Frontal cortex (tissue), 4 donors: ENCODE measurements at places on chromosomes 12 and 14.
A peak's percentile ranks its signal among the peaks of the same experiment; 100 is the strongest.

DNA sequence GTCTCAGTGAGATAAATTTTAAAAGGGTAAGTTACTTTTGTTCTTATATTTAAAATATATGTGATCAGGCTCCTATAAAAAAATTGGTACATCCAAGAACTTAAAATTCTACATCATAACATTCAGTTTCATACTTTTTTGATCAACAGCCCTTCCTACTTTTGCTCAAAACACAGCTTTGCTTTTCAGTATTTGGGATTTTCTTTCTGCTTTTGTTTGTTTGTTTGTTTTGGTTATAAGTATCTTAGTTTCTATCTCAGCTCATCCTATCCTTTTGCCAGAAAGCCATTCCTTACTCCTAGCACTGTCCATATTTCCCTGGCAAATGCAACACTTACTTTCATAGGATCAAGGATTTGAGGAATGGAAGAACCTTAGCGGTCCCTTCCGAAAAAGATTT, 4.7 kb upstream of the PCED1B start:
- DNase-seq, result no peak

- DNase-seq, result no peak
Measured at GRCh38 chr12:50985322-50985721, 33.0 kb downstream of the HIGD1C start.

GRCh38 chr12:12976366-12976765, 23.7 kb downstream of the HEBP1 start:
- DNase-seq, result peak; percentile 29

GRCh38 chr12:3045989-3046388, 31.2 kb upstream of the TSPAN9 start:
- no peak for DNase-seq

- no peak for DNase-seq
Measured at GRCh38 chr12:111339321-111339938, 29.5 kb downstream of the PHETA1 start.

GRCh38 chr12:106711316-106711715, 63.2 kb upstream of the RIC8B start:
- no peak for DNase-seq

- DNase-seq, result no peak
Measured at GRCh38 chr14:89669193-89669592, 252.2 kb upstream of the FOXN3 start.

- DNase-seq, result no peak
Measured at GRCh38 chr12:93347054-93347785, 30.5 kb upstream of the NUDT4 start.

- no peak for DNase-seq
Measured at GRCh38 chr14:100400115-100400514, 77.0 kb downstream of the SLC25A47 start.

DNA sequence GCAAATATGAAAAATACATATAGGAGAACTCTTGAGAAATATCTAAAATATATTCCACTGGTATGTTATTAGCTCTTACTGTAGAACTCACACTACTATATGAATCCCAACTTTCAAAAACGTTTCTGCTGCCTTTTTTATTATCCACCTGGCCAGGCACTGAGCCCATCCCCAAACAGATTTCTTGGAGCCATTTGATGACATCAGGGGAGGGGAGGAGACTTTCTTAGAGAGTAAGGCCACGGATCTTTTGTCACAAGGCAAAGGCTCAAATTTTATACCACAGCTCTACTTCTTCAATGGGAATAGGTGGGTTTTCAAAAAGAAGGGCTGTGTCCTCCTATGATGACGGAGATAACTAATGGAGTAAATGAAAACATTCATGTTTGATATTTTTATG, 83.0 kb downstream of the SLC25A21 start:
- no peak for DNase-seq

GRCh38 chr12:19404242-19404880, 34.9 kb upstream of the AEBP2 start:
- no peak for DNase-seq

- no peak for DNase-seq
Measured at GRCh38 chr14:29016050-29016900, 249.7 kb downstream of the FOXG1 start.

- no peak for DNase-seq
Measured at GRCh38 chr14:89912667-89913211, 41.8 kb downstream of the EFCAB11 start.

DNA sequence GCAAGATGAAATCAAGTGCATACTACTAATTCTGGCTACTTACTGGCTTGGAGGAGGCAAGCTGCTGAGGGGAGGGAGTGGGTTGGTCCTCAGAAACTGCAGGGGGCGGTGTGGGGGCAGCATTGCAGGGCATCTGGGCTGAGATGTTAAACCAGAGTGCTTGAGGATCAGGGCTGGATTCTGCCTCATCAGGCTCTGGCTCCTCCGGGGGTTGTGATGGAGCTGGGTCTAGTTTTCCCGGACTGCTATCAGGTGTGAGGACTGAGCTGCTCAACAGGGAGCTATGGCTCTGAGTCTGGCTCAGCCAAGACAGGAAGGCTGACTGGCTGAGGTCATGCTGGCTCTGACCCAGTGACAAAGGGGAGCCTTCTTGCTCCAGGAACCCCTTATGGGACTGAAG, 28.6 kb downstream of the BAZ2A start:
- DNase-seq, result no peak

DNA sequence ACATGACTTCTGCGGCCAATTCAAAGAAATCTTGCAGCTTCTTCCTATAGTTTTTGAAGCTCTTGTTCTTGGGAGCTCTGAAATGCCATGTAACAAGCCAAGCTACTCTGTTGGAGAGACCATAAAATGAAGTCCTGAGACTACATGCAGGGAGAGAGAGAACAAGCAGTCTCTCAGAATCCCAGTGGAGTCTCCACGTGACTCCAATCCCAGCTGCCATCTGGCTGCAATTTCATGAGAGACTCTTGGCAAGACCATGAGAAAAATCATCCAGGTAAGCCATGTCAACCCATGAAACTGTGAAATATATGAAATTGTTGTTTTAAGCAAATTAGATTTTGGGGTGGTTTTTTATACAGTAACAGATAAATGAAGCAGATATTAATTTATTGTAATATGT, 54.4 kb downstream of the KLRG1 start:
- DNase-seq, result no peak

- no peak for DNase-seq
Measured at GRCh38 chr14:95662376-95663186, 23.6 kb upstream of the TCL1B start.

- DNase-seq, result no peak
Measured at GRCh38 chr14:61256826-61257468, 24.2 kb downstream of the TMEM30B start.

- DNase-seq, result no peak
Measured at GRCh38 chr12:32357601-32358249, 41.6 kb upstream of the FGD4 start.

DNA sequence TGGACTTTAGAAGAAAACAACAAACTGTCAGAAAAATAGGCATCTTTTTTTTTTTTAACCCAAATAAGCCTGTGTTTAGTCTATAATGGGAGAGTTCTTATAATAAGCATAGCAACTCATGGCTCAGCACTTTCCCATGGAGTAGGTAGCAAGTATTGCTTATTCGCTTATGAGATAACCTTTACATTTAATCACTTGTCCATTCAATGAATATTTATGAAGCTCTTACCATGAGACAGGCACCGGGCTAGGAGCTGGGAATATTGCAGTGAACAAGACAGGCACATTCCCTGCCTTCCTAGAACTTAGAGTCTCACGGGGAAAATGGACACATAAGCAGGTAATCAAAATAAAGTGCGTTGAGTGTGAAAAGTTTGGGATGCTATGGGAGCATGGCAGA, 10.0 kb upstream of the DCP1B start:
- no peak for DNase-seq

GRCh38 chr14:66403183-66403582, 83.0 kb upstream of the CCDC196 start:
- no peak for DNase-seq

- DNase-seq, result no peak
Measured at GRCh38 chr12:1391722-1392121, 202.7 kb downstream of the FBXL14 start.

- DNase-seq, result no peak
Measured at GRCh38 chr12:56321027-56321426, 5.2 kb upstream of the CNPY2 start.

- DNase-seq, result no peak
Measured at GRCh38 chr14:66603945-66604344, 96.0 kb downstream of the GPHN start.

- no peak for DNase-seq
Measured at GRCh38 chr12:119005913-119006312, 24.6 kb downstream of the SRRM4 start.

- no peak for DNase-seq
Measured at GRCh38 chr14:74910556-74910955, 12.5 kb downstream of the RPS6KL1 start.

DNA sequence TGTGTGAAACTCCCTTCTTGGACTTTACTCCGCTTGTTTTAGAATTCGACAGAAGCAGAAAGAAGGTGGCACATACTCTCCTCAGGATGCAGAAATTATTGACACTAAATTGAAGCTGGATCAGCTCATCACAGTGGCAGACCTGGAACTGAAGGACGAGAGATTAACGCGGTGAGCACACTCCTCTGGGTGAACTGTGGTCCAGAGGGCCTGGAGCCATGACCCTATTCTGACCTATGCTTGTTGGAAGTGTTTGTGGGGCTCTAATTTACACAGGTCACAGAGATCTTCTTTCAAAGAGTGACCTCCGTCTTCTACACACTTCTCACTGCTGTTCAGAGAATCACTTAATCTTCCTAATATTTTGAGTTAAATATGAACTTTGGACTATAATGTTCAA, 72.5 kb upstream of the MYF6 start:
- DNase-seq, result no peak

DNA sequence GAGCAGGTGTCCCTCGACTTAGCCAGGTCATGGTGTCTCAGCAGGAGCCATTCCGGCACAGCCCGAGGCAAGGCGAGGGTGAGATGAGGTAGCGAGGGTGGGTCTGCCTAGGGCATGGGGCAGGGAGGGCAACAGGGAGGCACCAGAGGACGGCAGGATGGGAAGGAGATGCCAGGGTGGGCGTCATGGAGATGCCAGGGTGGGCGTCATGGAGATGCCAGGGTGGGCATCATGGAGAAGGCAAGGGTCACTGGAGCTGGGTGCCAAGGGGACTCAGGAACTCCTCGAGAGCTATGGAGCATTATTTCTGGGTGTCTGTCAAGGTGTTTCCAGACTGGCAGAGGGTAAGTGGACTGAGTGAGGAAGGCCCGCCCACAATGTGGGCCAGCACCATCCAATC, 7.4 kb downstream of the DEGS2 start:
- DNase-seq, result no peak

GRCh38 chr12:3299929-3300832, 190.8 kb upstream of the PRMT8 start:
- DNase-seq, result peak; percentile 76

DNA sequence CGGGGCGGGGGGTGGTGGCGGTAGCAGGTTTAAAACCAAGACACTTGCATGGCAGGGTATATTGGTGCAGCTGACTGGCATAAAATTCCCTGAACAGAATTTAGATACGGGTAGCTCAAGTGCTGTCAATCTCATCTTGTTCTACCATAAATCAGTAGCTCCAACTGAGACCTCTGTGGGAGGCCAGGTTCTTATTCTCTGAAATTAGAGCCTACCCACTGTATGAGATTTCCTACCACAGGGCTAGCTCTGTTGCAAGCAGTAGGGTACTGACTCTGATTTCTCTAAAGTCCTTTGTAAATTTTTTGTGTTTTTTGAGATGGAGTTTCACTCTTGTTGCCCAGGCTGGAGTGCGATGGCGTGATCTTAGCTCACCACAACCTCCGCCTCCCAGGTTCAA, 3.3 kb upstream of the RPLP0 start:
- DNase-seq, result no peak

DNA sequence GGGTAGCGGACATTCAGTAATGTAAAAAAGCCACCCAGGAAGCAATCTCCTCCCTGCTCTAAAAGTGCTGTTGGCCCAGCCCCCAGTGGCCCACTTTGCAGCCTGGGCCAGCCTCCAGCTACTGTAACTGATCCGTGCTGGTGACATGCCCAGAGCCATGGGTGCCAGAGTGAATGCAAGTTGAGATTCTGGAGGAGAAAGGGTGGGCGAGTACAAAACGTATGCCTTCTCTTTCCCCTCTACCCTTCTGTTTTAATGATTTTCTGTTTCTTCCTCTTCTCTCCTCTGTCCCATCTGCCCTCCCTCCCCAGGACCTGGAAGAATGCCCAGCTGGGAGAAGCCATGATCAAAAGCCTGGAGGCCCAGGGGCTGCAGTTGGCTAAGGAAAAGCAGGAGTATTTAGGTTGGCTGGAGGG, 16.9 kb downstream of the PLEKHD1 start:
- peak; percentile 55 for DNase-seq

DNA sequence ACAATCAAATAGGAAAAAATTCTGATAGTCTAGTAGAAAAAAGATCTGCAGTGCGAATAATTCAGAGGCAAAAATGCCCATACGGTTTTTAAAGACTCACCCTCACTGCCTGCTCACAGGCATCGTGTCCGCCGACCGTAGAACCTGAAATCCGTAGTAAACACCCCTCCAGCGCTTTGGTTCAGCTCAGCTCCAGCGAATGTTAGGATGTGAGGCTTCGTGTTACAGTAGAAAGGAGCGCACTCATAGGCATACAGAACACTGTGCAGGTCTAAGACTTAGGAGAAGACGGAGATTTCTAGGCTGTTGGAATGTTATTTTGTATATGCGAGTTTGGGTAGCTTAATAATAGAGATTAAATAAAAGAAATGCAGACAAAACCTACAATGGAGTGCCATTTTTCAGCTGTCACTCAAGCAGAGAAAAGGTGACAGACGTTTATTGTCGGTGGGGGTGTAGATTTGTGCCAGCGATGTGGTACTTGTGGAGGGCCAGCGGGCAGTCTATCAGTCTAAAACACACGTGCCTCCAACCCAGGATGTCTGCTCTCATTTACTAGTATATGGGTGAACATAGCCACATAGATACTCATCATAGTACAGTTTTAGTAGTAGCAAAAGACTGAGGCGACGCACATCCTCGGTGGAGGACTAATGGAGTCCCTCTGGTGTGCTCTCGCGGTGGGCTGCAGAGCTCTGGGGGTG, 25.7 kb downstream of the SFSWAP start:
- no peak for DNase-seq

- peak; percentile 19 for DNase-seq
Measured at GRCh38 chr14:93269341-93270068, 62.4 kb downstream of the UBR7 start.

GRCh38 chr14:51041108-51041531, 53.8 kb downstream of the TRIM9 start:
- DNase-seq, result no peak

DNA sequence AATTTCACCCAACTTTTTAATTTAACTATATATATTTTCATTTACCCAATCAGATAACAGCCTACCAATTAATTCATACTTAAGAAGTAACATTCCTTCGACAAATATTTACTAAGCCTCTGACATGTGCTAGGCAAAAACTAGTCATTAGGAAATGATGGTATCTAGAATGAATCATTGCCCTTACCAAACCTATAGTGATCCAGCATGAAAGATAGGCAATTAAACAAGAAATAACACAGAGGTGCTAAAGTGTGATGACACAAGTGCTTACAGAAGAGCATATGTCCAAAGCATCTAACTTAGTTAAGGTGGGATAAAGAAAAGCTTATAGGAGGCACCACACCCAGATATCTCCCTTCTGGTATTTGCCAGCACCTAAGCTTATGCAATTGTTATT, 166.5 kb upstream of the RASSF8 start:
- no peak for DNase-seq
